Caco-2 (cell line): ENCODE measurements at places on chromosomes 6 and 20.

DNA sequence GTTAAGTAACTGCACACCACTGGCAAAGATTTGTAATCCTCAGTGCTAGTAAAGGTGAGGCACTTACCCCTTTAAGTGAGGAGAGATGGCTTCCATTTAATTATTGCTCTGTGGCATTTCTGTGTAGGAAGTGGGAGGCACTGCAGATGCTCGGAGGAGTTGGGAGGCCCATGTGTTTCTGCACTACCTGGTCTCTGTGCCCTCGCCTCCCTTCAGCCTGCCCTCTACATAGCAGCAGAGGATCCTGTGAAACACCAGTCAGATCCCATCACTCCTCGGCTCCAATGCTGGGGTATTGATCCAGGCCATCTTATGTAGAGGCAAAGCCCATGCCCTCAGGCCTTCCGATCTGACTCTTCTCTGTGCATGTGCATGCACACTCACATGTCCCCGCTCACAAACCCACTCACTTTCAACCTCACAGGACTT, 67.0 kb downstream of the SLX4IP start:
- DNase-seq: no peak

DNA sequence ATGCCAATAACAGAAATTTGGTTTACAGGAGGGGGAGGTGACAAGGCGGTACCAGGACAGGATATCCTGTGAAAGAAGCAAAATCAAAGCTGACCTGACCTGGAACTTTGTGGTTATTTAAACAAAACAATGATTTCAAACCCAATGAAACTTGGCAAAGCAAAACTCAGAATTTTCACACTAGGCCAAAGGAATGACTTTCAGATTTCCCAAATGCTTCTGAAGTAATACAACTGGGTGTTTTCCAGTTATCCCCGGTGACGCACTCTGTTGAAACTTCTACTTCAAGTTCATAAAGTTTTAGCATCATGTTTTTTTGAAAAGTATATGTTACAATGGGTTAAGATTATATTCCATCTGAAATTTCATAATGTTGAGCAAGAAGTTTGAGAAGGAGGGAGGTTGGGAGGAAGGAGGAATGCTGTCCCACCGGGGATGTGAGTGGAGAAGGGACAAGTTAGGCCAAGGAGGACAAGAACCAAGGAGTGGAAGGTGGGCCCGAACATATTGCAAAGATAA, 78.1 kb upstream of the TRAF3IP2 start:
- DNase-seq: no peak

DNA sequence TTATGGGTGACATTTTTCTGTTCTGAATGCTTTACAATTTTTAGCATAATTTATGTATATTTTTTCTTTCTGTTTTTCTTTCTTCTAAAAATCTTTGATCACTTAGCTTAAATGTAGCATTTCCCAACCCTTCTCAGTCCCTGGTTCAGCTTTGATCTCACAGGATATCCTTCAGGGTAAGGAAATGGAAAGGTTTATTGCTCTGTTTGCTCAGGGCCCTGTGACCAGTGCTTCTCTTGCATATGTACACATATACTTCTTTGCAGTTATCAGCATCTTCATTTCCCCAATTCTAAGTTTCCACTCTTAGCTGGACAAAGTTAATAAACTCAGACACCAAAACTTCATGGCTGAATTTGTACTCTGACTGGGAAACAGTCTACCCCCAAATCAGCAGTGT, 30.6 kb downstream of the TMEM74B start:
- DNase-seq: no peak

DNA sequence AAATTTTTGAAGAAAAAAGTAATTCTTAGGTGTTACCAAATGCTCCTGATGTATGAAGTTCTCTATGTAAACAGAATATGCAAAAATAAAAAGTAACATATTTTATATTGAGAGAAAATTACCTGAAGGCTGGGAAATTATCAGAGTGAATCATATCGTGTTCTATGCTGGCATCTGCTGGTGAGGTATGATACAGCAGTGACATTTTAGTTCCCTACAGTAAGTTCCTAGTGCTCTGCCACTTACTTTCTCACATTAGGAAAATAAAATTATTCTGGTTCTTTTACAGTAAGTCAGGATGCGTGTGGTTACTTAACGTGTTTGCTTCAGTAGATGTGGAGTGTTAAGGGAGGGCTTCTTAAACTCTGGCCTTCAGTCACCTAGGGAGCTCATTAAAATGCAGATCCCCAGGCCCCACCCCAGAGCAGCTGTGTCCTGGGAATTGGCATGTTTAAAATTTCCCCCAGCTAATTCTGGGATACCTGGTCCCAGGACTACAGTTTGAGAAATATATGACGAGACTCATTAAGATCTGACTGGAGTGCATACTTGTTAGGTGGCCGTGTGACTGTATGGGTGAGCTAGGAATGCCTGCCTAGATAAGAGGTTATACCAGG, 3.2 kb downstream of the ACTR5 start:
- DNase-seq: no peak

GRCh38 chr6:10516953-10517352, 4.2 kb upstream of the GCNT2 start:
- no peak for DNase-seq

DNA sequence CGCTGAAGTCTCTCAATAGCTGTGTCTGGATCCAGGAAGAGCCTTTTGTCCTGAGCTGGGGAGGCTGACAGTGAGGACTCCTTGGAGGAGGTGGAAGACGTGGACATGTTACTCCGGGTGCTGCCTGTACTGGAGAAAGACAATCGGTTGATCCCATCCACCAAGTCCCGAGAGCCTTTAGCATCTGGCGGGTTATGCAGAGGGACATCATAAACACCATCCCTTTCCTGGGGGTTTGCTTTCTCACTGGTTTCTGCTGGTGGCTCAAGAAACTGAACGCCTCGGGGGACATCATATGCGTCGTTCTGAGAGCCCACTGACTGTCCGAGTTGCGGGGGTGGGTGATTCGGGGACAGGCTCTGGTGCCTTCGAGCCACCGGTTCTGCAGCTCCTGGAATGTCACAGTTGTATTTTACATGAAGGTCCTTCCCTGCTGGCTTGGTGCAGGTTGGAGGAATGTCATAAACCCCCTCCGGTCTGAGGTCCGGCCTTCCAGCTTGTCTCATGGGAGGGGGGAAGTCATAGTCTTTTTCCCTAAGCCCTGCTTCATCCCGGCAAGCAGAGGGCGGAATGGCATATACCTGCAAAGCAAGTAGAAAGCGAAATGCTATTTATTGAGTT, 41.7 kb downstream of the NEDD9 start:
- no peak for DNase-seq

DNA sequence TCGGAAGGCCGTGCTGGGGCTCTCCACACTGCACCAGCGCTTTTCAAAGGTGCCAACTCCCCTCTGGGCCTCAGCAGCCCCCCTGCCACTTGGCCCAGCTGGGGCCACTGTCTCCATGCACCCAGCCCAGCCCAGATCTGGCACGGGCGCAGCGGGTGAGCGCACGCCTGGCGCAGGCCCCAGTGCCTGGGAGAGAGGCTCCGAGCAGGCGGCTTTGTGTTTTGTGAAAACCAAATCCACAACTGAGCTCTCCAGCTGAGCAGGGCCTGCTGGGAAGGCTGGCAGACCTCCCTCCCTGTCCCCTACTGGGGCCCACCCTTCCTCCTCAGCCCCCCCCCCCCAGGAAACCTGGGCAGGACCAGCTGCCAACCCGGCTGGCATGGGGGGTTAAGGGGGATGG, 17.0 kb downstream of the MDGA1 start:
- no peak for DNase-seq

- no peak for DNase-seq
These were observed 9.1 kb downstream of the OCSTAMP start for GRCh38 chr20:46541229-46541935.

DNA sequence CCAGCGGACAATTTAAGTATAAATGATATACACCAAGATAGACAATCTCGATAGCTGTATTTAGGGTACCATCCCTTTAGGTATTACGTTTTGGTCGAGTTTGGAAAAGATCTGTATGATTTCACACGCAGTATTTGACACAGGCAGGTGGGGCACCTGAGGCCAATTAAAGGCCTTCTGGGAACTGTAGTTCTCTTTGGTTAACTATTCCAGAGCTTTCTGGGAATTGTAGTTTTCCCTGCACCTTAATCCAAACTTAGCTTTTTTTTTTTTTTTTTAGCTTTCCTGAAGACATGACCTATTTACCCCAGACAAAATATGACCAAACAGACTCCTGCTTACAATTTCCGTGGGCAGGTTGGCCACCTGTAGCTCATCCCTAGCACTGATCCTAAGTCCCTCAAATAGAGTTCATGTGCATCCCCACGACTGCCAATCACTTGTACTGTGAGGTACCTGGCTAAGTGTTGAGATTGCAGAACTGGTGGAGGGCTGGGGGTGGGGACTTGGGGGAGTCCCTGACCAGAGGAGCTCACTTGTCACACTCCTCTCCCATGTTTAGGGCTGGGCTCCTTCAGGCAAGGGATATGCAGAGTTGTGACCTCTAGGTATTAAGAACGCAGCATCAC, 999 bp upstream of the EHMT2 start:
- DNase-seq: peak; percentile 49

DNA sequence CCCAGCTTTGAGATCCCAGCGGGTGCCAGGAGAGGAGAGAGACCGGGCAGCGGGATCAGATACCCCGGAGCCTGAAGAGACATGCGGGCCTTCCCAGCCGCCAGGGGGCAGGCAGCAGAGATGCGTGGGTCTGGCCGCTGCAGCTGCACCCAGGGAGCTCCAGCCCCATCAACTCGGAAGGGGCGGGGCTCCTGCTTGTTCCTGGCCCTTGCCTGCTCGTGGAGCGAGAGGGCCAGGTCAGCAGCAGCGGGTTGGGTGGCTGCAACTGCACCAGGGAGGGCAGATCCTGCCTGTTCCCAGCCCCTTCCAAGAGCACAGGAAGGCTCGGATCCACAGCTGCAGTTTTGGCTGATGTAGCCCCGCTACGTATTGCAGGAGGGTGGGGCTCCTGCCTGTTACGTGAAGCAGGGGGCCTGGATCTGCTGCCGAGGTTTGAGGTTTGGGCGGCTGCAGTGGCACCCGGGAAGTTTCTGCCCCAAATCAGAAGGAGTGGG, 532.8 kb downstream of the RFPL4B start:
- DNase-seq: peak; percentile 80
